ENCODE measurements at places on chromosomes 2 and 18.

- no peak for DNase-seq
Observed at GRCh38 chr18:53715243-53715853, 509.1 kb downstream of the MBD2 start.

GRCh38 chr18:78672862-78673446 is 306.7 kb upstream of the SALL3 start:
- DNase-seq, result no peak

- peak; percentile 89 for DNase-seq
Observed at GRCh38 chr2:48248251-48248933, 281.6 kb upstream of the STON1 start.

- DNase-seq, result no peak
Observed at GRCh38 chr18:74742573-74743243, 145.0 kb downstream of the ZNF407 start.

DNA sequence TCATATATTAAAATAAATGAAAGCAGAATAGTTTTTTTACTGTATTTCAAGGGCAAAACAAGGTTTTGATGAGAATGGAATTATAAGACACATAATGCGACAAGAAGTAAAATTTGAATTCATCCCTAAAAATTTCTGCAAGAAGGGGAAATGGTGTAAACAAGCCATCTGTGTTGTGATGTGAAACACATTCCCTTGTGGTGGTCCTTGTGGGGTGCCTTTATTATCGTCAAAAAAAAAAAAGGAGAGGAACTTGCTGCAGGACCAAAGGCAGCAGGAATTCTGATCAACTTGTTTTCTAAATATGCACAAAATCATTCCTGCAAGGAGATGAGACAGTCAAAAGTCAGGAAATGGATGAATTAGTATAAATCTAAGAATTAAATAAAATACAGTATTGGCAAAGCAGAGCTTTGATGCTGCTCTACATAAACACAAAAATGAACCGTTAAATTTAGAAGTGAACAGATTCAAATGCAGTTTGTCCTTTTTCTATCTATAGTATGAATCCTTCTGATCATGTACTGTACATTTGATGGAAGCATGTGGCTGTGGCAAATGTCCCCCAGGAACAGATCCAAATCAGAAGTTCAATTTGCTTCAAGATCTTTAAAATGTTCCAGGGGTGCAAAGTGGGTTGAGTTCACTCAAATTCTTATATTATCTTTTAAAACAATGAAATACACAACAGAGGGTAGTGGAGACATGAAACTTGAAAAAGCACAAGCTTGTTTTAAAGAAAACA is 818.8 kb downstream of the PLCL1 start:
- DNase-seq, result no peak

GRCh38 chr2:170680172-170680941 is 34.8 kb upstream of the SP5 start:
- no peak for DNase-seq

DNA sequence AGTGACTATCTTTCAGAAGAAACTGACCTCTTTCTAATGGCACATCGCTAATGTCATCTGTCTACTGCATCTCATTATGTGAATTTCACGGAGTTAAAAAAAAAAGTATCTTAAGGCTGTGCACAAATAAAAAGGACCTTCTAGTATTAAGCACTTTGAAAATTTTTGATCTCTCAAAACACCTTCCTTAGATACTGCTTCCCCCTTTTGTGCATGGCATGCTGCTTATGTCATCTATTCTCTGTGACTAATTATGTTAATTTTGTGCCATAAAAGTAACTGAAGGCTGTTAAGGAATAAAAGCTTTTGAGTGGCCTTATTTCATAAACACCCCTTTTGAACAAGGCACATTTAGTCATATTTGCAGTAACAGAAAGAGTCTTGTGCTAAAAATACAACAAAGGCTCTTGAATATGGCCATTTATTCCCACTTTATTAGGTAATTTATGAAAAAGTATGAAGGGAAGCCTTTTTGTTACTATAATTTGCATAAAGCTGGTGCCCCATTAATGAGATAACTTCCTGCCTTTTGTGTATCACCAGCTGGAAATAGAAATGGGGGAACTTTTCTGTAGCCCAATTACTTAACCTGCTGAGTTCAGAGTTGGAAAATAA is 1412.0 kb upstream of the ZEB2 start:
- no peak for DNase-seq

DNA sequence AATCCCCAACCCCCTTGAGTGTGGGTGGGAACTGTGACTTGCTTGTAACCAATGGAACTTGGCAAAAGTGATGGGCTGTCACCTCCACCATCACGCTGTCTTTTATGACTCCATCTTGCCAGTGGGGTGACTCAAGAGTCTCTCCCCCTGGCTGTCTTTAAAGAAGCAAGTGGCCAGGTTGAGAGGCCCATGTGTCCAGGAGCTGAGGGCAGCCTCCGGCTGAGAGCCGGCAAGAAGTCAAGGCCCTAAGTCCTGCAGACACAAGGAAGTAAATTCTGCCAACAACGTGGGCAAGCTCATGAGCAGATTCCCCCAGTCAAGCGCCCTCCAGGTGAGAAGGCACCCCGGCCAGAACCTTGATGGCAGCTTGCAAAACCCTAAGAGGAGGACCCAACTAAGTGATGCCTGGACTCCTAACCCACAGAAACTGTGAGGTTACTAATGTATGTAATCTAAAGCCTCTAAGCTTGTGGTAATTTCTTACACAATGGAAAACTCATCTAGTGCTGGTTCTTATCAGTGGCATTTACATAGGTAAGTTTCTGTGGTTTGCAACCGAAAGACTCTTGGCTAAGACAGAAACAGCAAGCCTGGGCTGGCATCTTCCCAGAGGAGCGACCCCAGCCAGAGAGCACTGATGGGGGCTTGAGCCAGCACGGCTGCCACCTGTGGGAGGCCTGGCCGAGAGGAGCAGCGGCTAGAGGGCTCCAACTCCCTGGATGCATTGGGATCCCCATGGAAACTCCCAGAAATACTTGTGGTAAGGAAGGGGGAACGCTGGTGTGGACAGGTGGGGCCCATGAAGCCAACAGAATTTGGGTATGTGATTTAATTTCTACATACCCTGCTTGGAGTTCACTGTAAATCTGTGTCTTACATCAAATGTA is 49.3 kb downstream of the CIB4 start:
- no peak for DNase-seq

DNA sequence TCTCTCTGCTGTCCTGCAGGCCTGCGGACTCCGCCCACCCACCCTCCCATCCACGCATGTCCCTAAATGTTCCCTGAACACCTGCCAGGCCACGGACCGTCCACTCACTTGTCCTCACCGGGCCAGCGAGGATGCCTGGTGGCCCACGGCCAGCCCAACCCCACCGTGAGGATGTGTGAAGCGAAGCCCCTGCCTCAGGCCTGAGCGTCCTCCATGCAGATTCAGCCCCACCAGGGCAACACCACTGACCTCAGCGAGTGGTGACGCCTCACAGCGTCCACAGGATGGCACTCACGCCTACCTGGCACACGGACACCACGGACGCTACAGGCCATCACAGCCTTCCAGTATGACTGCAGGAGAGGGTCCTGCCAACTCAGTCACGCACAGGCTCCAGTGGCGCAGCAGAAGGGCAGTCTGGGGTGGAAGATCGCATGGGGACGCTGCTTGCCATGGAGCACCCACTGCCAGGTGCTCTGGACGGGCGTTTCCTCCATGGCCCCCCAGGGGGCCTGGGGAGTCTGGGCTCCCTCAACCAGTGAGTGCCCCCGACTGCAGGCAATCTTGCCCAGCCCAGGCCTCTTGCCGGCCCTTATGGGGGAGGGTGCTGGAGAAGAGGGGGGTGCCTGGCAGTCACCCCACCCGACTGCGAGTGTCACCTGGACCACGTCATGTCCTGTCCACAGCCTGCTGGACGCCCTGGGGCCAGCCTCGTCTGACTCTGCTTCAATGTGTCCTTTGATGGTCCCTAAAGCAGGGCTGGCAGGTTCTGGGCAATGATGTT is 25.4 kb downstream of the HDAC4 start:
- no peak for DNase-seq

DNA sequence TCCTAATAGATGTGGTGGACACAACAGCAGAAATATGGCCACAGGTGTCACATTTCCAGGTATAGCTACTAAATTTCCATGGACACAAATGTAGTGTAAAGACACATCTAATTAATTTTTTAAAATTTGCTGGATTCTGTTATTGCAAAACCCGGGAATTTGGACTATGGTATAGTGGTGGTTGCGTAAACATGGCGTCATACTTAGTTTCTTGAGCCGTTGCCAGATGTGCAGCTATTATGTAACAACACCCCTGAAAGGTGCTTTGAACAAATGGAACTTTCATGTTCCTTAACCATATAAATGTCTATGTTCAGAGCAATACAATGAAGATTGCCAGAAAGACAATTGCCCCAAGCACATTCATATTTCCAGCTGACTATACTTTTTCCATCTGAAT is 85.9 kb downstream of the HRH4 start:
- peak; percentile 11 for DNase-seq

DNA sequence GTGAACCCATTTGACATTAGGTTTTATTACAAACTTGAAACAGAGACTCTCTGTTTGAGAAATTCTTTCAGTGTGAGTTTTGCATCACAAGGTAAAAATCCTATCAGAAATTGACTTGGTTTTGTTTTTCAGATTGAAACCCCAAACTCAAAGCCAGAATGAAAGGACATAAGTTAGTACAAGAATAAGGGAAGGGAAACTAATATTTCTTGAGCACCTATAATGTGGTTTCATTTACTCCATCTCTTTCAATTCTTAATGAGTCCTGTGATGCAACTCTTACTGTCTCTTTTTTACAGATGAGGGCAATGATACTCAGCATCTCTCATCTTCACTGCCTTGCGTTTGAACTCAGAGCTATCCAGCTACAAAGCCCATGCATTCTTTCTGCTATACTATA is 210.0 kb upstream of the SIX3 start:
- DNase-seq, result no peak

DNA sequence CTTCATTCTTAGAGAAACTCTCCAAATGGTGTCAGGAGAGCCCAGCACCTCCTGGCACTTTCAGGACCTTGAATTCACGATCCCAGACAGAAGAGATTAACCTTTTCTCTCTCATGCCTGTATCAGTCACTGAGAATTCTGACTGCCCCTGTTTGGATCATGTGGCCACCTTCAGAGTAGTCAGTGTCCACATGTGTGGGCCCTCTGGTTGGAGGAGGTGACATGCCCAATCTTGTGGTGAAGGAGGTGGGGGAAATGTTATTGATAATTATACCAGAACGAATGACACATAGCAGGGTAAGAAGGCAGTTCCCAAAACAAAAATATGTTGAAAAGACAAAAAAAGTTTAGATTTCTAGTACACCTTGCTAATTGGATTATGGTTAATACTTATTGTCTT is 31.7 kb downstream of the UBXN4 start:
- no peak for DNase-seq

DNA sequence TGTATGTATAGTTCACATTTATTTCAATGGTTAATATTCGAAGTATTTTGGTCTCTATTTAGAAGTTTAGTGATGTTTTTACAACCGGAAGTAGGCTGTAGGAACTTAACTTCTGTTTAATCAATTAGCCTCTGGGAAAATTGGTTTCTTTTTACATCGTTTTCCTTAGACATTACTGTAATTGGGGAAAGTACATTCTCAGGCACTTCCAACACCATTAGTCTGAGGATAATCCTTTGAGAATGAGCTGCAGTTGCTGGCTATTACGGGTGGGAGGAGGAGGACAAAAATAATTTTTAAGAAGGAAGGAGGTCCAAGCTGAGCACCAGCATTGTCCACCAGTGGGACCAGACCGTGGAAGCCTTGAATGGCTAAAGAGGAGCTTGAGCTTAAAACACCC is 70.4 kb upstream of the ST3GAL5 start:
- DNase-seq, result no peak

DNA sequence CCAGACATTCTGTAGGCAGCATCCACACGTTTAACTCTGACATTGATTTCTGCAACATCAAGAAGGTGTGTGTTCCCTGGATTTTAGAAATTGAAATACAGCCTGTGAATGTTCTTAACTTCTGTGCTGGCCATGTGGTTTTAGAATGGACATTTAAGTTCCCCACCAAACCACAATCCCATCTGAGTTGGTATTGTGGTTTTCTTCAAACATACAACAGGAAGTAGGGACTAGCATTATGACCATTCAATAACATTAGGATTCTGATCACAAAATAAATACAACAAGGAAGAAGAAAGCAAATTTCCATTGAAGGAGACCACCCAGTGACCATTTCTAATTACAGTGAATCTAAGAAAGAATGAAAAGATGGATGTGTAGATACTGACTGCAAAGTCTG is 51.2 kb downstream of the MAP3K20 start:
- peak; percentile 71 for DNase-seq

All from fibroblast of villous mesenchyme (primary cell).